ENCODE measurements at places on chromosomes 1 and 21.

GRCh38 chr21:37259426-37259825, 7.7 kb downstream of the VPS26C start:
- no peak for DNase-seq

GRCh38 chr1:228443395-228443794, 26.7 kb upstream of the TRIM17 start:
- no peak for DNase-seq

- peak; percentile 58 for DNase-seq
Measured at GRCh38 chr1:8031176-8031785, 5.2 kb upstream of the ERRFI1 start.

DNA sequence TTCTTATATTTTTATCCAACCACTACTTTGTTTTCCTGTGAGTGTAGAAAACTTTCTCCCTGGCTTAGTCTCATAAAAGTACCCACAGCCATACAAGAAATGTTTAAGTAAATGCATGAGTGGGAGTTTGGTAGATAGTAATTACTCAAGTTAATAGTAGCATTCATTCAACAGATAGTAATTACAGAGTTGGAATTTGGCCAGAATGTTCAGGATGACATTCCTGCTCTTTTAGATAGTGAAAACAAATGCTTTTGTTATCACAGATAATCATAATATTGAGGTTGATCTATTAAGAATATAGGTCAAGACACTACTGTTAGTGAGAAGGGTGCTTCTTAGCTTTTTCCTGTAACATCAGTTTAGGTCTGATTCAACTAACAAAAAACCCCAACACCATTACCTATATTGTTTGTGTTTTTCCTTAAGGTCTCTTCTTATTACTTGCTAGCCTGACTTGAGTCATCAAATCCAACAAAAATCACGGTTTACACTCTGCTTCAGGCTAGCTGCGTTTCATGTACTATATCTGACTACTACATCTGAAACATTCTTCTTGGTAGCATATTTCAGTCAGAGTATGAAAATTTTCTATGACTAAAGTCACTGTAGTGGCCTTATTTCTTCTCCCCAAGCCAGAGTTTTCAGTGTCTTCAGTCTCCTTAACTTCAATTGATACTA, 163.7 kb downstream of the HS2ST1 start:
- DNase-seq: no peak

GRCh38 chr1:93700532-93701469, 19.2 kb upstream of the BCAR3 start:
- DNase-seq: no peak

GRCh38 chr1:217184854-217185253, 446.0 kb downstream of the GPATCH2 start:
- DNase-seq: no peak

DNA sequence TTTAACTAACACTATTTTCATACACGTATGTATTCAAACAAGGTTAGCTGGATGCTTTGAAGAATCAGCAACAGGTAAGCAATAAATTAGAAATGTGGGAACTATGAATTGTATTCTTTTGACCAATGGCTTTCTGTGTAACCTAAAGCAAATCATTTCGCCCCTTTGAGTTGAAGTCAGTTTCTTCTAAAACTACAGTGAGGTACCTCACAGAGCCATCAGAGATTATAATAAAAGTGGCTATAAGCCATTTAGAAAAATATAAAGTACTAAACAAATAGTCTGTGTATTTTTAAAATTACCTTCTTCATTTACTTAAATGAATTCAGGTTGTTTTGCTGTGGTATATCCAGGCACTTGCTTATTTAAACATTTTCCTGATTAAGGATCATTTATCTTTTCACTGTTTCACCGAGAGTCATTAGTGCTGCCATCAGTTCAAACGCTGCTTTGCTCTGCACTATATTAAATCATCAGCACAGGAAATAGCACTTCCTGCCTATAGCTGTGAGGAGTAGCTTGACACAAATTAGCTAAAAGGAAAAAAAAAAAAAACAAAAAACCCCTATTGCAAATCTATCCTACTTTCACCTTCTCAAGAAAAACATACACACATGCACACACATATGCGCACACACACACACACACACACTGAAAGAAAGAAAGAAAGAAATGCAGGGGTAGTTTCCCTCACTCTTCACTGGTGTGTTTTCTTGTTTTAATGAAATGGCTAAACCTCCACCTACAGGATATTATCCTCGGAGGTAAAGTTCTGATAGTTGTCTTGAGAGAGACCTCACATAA, 39.8 kb upstream of the C1orf105 start:
- peak; percentile 73 for DNase-seq

- no peak for DNase-seq
Measured at GRCh38 chr21:31248598-31248997, 95.5 kb downstream of the TIAM1 start.

- DNase-seq: no peak
Measured at GRCh38 chr21:32020564-32020963, 147.7 kb downstream of the HUNK start.

DNA sequence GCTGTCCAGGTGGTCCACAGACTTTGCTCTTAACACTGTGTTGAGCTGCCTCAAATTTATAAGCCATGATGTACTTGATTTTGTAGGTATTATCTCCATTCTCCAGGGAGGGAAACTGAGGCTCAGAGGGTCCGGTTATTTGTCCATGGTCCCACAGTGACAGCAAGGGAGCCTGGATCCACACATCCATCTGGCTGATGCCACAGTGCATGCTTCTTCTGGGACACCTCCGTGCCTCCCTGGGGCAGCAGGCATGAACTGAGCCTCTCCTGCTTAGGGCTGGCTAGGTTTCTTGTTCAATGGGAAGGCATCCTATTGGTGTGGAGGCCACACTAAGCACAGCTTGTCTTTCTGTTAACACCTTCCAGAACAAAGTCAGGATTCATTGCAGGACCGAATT, 317.3 kb downstream of the AJAP1 start:
- no peak for DNase-seq

- DNase-seq: no peak
Measured at GRCh38 chr1:54413732-54414131, 7.5 kb upstream of the SSBP3 start.

GRCh38 chr1:241985787-241986186, 13.1 kb downstream of the MAP1LC3C start:
- peak; percentile 3 for DNase-seq

DNA sequence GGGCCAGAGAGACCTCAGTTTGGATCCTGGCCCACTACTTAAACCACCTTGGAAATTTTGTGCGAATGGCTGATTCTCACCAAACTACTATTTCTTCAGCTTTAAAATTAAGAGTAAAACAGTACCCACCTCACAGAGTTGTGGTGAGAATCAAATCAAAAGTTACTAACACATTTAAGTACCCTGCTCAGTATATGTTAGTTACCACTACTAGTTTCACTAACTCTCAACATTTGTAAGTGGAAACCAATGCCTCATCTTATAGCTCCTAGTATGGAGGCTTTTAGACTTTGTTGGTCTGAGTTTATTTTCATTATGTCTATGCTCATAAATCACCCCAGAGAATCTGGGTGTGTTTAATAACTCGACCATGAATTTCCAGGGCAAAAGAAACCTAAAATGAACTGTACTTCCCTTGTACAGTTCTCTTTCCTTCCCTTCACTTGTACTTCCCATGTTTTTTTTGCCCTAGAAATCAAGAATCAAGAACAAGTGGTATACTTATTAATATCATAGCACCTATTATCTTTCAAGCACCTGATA, 11.6 kb upstream of the SERBP1 start:
- DNase-seq: no peak

GRCh38 chr1:172373864-172374263, 46.6 kb upstream of the C1orf105 start:
- no peak for DNase-seq

- no peak for DNase-seq
Measured at GRCh38 chr1:166703726-166704462, 135.4 kb upstream of the POGK start.

GRCh38 chr1:193068013-193068412, 8.6 kb downstream of the RO60 start:
- DNase-seq: no peak

GRCh38 chr1:198655459-198656121, 16.8 kb downstream of the PTPRC start:
- DNase-seq: no peak

DNA sequence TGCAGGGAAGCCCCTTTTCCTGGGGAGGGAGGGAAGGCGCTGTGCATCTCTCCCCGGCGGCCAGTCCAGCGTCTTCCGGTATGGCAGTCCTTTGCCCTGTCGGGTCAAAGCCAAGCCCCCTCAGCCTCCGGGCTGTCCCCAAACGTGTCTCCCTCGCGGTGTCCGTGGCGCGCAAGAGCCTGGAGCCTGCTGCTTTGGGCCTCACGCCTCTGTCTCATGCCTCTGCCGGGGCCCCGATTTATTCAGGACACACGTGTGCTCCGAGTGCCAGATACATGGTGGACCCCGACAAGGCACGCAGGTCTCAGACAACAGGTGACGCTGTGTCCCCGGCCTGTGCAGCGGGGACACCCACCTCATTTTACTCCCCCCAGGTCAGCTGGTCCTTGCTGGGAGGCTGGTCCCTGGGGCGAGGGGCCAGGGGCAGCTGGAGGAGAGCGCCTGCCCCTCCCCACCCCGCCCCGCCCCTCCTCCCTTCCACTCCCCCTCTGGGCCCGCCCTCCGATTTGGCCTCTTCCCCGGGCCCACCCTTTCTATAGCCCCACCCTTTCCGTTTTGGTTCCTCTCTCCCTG, 176.7 kb downstream of the CAMTA1 start:
- no peak for DNase-seq

- DNase-seq: no peak
Measured at GRCh38 chr21:17612023-17612564, 607 bp downstream of the BTG3 start.

- DNase-seq: no peak
Measured at GRCh38 chr1:113118266-113118665, 45.3 kb downstream of the LRIG2 start.

DNA sequence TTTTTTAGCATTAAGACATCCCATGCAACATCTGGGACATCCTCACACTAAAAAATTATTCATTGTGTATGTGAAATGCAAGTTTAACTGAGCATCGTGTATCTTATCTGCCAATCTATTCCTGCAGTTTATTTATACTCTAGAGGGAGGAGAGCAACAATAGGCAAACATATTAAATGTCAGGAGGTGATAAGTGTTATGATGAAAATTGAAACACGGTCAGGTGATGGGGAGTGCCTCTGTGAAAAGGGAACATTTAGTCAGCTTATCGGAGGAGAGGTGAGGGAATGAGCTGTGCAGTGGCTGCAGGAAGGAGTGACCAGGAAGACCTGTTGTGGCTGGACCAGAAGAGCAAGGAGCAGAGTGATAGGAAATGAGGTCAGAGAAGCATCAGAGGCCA, 775 bp upstream of the EFCAB14 start:
- no peak for DNase-seq

GRCh38 chr1:112256411-112256810, 139.6 kb upstream of the CTTNBP2NL start:
- no peak for DNase-seq

DNA sequence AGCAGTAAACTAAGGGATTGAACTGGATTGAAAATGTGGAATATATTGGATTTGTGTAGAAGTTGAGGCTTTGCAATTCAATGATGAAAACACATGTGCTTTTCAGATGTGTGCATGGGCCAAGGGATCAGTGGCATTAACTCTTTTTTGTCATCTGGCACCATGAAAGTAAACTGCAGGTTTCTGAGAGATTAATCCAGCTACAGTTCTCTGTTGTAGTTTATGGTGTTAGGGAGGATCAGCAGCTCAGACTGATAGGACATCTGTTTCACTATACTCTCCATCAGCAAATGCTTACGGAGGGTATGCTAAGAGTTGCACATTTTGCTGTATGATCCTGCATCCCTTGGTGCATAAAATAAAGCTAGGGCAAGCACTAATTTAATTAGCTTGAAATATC, 82.6 kb downstream of the C1orf21 start:
- DNase-seq: no peak
